Hepatic stellate cell (primary cell): ENCODE measurements at places on chromosomes 16 and 17.

GRCh38 chr16:52372313-52372712 is 174.6 kb downstream of the TOX3 start:
- DNase-seq: no peak

DNA sequence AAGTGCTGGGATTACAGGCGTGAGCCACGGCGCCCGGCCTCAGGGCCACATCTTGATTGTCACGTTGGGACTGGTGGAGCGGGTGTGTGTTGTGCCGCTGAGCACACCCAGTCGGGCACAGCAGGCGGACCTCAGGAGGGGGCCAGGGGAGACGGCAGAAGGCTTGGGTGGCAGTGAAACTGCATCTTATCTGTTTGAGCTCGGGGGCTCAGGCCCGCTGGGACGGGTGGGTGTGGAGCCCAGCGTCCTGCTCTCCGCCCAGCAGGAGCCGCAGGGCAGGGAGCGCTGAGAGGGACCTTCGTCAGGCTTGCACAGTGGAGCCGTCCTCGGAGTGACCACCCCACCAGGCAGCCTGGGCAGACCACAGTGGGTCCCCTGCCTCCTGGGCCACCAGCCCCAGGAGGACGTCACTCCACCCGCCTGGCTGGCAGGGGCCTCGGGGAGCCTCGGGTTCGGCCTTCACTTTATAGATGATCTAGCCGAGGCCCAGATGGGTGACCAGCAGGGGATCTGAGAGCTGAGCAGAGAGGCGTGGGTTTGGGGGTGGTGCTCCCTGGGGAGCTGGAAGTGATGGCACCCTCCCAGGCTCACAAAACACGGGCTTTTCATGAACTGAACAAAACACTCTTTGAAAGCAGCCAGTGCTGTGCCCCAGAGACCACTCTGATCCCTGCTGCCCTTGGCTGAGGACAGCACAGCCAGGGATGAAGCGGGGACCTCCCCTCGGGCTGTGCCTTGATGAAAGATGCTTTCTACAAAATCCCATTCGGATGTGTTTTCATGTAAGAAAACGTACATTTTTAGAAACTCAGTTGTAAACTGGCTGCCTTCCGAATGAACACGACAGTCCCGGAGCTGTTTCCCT is 181.1 kb downstream of the SEC14L1 start:
- DNase-seq: peak; percentile 39

- no peak for DNase-seq
Measured at GRCh38 chr17:65062171-65062915, 5.8 kb upstream of the GNA13 start.

DNA sequence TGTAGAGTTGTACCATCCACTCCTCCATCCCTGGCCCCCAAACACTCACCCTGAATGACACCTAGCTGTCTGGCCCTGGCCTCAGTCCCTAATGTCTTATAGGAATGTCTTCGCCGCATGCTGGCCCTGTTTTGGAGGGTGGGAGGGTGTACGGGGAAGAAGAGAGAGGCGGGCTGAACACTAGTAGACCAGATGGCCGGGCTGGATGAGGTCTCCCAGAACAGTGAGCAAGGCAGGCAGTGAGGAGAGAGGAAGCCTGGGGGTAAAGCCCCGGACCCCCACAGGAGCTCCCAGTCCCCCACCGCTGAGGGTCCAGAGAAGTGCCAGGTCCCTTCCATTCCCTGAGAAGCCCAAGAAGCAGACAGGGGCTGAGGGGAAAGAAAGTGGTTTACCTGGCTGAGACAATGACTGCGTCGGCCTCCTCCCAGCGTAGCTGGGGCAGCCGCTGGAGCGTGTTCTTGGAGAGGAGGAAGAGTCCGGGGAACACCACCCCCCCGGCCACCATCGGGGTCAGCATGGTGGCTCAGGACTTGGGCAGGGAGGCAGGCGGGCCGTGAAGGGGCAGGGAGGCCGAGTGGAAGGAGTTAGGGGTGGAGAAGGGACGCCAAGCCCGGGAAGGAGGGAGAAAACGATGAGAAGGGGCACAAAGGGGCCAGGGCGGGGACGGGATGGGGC is 923 bp downstream of the TLCD3B start:
- no peak for DNase-seq

DNA sequence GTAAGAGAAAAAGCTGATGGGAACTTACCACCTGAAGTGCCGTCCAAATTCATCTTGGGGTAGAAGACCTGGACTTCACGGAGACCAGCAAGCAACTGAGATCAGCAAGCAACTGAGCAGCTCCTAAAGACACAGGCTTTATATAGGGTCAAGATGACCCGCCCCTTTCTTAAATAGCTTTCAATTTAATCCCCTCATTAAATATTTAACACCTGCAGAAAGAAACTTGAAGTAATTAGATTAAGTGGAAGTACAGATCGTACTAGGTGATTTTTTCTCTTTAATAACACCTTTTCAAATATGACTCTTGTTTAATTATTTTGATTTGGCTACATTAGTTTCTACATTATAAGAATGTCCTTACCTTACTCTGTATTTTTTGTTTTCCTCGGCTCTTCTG is at the start of gene CPHXL:
Gene CPHXL (minus strand): TSS at position 101 of the 400 bp plus-strand sequence. CDS start 48 bp downstream, at position 53.
- no peak for DNase-seq

DNA sequence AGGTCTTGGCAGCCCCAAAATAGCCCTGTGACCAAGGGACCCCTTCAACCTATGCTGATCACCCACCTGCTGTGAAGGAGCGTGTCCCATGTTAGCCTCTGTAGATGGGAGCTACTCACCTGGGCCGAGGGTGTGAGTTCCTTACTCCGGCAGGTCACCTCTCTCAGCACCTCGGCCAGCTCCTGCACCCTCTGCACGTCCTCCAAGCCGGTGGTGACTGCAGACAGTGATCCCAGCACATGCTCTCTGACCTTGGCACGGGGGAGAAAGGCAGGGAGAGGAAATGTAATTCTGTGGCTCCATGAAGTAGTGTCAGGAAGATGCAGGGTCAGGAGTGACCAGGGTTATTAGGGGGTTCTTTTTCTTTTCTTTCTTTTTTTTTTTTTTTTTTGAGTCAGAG is 67.7 kb upstream of the BCO1 start:
- DNase-seq: no peak

DNA sequence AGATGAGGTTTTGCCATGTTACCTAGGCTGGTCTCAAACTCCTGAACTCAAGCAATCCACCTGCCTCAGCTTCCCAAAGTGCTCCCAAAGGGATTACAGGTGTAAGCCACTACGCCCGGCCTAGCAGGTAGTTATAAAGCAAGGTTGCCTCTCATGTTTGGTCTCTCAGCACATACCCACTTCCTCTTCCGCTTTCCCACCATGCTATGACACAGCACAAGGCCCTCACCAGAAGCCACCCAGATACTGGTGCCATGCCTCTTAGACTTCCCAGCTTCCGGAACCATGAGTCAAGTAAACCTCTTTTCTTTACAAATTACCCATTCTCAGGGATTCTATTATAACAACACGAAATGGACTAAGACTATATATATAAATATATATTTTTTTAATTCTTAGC is 143.6 kb downstream of the COPRS start:
- DNase-seq: no peak

GRCh38 chr17:42849451-42850181 is 1.4 kb upstream of the AOC3 start:
- DNase-seq: peak; percentile 53

DNA sequence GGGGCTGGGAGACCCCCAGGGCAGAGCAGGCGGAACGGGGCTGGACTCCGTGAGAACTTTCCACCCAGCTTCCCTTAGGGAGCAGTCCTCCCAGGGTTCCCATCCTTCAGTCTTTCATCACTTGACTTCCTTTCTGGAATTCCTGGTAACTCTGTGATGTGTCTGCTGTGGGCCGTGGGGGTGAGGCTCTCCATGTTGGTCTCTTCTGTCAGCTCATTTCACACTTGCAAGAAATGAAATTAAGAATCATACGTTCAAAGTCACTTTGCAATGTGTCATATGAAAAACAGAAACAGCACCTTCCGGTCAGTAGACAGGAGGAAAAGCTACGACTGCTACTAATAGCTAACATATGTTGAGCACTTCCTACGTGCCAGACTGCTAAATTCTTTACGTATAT is 5.4 kb upstream of the BBS2 start:
- peak; percentile 35 for DNase-seq

DNA sequence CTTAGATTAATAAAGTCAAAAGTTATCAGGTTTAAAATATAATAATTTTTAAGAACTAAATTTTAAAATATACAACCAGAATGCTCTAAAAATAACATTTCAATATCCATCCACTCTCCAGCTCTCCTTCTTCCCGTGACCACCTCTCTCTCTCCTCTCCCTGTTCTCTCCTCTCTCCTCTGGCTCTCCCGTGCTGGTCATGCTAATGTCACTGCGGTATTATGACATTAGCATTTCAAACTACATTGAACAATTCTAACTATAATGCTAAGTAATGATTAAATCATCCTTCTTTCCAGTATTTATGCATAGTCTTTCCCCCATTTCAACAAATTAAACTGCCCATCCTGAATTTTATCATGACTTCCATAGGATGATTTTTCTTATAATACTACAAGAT is 154.7 kb downstream of the CEP112 start:
- DNase-seq: no peak

GRCh38 chr16:28318042-28318744 is 25.9 kb downstream of the SBK1 start:
- DNase-seq: no peak

DNA sequence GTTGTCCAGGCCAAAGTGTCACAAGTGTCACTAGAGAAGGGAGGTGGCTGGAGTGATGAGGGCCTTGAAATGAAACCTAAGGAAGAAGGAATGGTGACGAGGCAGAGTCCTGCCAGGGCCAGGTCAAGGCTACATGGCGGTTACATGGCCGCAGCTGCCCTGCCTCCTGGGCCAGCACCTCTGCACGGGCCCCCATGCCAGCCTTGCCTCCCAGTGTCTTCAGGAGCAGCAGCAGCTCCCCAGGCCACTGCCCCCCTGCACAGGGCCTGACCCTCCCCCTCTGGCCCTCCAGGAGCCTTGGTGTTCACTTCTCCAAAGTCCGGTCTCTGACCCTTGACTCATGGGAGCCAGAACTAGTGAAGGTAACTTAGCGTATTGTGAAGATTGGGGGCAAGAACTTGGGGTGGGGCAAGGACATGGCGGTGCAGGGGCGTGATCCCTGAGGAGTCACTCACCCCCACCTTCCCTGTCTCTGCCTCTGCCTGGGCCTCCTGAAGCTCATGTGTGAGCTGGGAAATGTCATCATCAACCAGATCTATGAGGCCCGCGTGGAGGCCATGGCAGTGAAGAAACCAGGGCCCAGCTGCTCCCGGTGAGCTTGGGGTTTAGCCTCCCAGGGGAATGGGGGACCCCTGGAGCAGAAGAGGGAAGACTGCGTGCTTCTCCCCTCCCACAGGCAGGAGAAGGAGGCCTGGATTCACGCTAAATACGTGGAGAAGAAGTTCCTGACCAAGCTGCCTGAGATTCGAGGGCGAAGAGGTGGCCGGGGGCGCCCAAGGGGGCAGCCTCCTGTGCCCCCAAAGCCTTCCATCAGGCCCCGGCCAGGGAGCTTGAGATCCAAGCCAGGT is 4.1 kb upstream of the KCTD11 start:
- no peak for DNase-seq

GRCh38 chr16:3959148-3959547 is 78.6 kb upstream of the CREBBP start:
- DNase-seq: peak; percentile 39

DNA sequence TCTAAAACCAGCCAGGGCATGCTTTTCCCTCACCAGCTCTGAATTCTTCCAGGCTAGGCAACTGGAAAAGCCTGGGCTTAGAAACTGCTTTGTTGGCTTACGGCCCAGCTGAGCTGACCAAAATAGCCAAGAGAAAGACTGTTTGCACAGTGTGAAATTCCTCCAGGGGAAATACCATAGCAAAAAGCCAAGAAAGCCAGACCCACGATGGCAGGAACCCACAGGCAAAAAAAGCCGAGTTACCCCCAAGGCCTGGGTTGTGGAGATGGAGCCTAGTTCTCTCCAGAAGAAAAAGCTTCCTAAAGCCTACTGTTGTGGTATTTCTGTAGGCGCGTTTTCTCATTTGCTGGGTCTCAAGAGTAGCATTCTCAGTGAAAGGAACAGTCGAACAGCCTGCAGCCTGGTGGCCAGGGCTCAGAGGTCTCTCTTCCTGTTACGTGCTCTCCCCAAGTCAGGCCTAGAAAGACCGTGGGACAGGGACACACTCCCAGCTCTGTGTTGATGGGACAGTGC is 9.2 kb downstream of the SP2 start:
- DNase-seq: peak; percentile 85

GRCh38 chr16:31474173-31474714 is 2.3 kb downstream of the TGFB1I1 start:
- DNase-seq: no peak

DNA sequence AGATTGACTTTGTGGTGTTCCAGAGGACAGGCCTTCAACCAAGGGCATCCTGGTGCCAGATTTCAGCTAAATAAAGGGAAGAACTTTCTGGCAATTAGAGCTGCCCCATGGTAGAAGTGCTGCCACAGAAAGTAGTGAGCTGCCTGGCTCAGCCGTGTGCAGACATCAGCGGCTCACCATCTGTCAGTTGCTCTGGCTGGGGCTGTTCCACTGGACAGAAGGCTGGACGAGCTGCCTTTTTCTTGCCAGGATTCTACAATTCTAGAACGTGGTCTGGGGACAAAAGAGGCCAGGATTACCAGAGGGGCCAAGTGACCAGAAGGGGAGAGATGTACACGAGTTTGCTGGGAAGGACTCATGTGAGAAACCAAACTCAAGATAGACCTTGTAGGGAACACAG is 107.0 kb upstream of the RPL38 start:
- DNase-seq: no peak

DNA sequence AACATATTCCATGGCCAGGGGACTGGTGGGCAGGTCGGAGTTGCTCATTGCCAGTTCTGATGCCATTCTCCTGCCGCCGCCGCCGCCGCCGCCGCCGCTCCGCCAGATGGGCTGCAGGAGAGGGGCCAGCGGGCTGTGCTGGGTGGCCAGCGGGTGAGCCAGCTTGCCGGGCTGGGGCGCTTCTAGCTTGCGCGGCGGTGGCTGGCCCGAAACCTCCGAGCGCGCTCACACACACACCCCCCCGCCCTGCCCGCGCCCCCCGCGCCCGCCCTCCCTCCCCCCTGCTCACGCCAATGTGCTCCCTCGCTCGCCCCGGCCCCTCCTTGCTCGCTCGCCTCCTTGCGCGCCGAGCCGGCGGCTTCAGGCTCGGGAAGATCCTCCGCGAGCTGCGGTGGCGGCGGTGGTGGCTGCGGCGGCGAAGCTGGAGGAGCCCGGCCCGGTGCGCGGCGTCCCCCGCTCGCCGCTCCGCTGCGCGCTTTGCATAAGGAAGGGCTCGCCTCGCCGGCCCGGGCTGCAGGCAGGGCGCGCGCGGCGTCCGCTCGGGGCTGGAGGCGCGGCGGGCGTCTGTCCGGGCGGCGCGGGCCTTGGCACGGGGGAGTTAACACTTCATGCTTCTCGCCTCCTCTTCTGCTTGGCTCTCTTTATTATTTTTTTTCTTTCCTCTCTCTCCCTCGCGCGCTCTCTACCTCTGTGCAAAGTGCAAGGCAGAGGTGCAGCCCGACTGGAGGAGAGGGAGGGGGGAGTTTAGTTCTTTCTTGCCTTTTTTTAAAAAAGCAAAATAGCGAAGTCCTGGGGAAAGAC is 500 bp downstream of the MAF start:
- peak; percentile 60 for DNase-seq

DNA sequence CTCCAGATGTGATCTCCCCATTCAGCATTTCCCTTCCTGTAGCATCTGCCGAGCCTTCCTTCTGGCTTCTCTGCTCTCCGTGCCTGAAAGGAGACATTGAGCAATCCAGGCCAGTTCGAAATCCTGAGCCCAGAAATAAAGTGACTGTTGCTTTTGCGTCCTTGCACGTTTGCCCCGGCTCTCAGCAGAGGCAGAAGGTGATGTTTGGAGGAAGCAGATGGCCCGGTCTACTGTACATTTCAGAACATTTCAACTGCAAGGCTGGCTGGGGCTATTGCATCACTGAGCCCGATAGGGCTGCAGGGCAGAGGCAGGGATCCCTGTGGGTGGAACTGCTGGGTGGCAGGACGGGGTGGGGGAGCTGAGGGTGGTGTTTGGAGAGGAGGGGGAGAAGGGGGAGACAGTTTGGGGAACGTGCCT is 29.4 kb downstream of the IRF8 start:
- DNase-seq: no peak
